GM12878 (cell line): ENCODE measurements at places on chromosomes 16 and 17. TPM values are rescaled to one million over a fixed set of nuclear protein-coding genes. Genes with fewer than 3 reads are reported as not detected.

DNA sequence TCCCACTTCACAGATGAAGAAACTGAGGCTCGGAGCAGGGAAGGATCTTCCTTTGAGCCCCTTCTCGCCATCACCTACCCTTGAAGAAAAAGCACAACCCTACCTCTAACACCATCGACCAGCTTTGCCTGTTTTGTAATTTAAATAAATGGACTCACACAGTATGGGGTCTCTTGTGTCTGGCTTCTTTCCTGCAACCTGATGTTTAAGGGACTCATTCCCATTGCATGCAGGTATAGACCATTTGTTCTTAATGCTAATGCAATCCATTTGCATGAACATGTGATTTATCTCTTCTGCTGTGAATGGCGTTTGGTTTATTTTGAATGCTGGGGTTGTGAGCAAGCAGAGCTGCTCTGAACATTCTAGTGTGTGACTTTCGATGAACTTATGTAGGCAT lies 150.8 kb upstream of the FOXF1 start:
- no peak for DNase-seq
- H3K36me3 ChIP-seq = no peaks in the 10 kb centered on the region
- no peaks in the 10 kb centered on the region for H3K4me1 ChIP-seq
- no peaks in the 10 kb centered on the region for H3K27me3 ChIP-seq
- no peak overlapping the region for H3K27ac ChIP-seq

DNA sequence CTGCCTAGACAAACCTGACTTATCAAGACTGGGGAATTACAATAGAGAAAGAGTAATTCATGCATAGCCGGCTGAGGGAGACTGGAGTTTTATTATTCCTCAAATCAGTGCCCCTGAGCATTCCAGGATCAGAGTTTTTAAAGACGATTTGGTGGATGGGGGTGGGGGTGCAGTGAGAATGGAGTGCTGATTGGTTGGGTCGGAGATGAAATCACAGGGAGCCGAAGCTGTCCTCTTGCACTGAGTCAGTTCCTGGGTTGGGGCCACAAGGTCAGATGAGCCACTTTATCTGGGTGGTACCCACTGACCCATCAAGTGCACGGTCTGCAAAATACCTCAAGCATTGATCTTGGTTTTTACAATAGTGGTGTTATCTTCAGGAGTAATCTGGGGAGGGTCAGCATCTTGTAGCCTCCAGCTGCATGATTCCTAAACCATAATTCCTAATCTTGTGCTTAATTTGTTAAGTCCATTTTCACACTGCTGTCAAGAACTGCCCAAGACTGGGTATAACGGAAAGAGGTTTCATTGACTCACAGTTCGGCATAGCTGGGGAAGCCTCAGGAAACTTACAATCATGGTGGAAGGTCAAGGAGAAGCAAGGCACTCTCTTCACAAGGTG lies 69.6 kb downstream of the MARF1 start:
- H3K36me3 ChIP-seq = no peaks in the 10 kb centered on the region
- DNase-seq = no peak
- no peak overlapping the region for H3K27ac ChIP-seq
- no peaks in the 10 kb centered on the region for H3K4me1 ChIP-seq
- H3K27me3 ChIP-seq = no peaks in the 10 kb centered on the region
- H3K4me3 ChIP-seq = no peak overlapping the region

- no peaks in the 10 kb centered on the region for H3K4me1 ChIP-seq
- H3K4me3 ChIP-seq = no peak overlapping the region
- DNase-seq = no peak
- no peaks in the 10 kb centered on the region for H3K27me3 ChIP-seq
- no peak overlapping the region for H3K27ac ChIP-seq
Measured at GRCh38 chr16:82016263-82016662, 5.0 kb upstream of the SDR42E1 start.

GRCh38 chr16:52634528-52634927 lies 87.6 kb upstream of the TOX3 start:
- H3K4me1 ChIP-seq = no peaks in the 10 kb centered on the region
- H3K4me3 ChIP-seq = no peak overlapping the region
- no peaks in the 10 kb centered on the region for H3K27me3 ChIP-seq
- no peak overlapping the region for H3K27ac ChIP-seq
- no peak for DNase-seq
- no peaks in the 10 kb centered on the region for H3K36me3 ChIP-seq

- no peak overlapping the region for H3K27ac ChIP-seq
- no peak overlapping the region for H3K4me3 ChIP-seq
- no peaks in the 10 kb centered on the region for H3K27me3 ChIP-seq
- H3K4me1 ChIP-seq = peaks cover 14% of the 10 kb centered on the region
- no peaks in the 10 kb centered on the region for H3K36me3 ChIP-seq
Measured at GRCh38 chr17:6495450-6496115, 51.3 kb downstream of the PIMREG start.

- no peaks in the 10 kb centered on the region for H3K36me3 ChIP-seq
- no peak overlapping the region for H3K27ac ChIP-seq
- H3K4me3 ChIP-seq = no peak overlapping the region
- 0 out of 2 replicates have a peak, but pooled peaks cover 2% of the 10 kb centered on the region for H3K27me3 ChIP-seq
- no peaks in the 10 kb centered on the region for H3K4me1 ChIP-seq
- no peak for DNase-seq
Measured at GRCh38 chr16:77888871-77889270, 100.5 kb downstream of the VAT1L start.

DNA sequence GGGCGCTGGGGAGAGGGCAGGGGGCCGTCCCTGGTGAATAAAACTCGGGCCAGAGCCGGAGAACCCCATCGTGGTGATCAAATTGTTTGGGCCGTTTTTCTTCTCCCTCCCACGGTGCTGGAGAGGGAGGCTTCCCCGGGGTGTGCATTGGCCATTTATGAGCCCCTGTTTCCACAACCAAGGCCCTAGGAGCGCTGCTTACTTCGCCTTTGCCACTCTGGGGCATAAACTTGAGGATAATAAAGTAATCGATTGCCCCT lies 544 bp downstream of the CCP110 start:
- no peaks in the 10 kb centered on the region; the same call in none of the 2 replicates for H3K36me3 ChIP-seq
- no peaks in the 10 kb centered on the region for H3K27me3 ChIP-seq
- DNase-seq = no peak
- peak overlapping the region; percentile 72 for H3K27ac ChIP-seq
- peak overlapping the region; percentile 69 for H3K4me3 ChIP-seq

DNA sequence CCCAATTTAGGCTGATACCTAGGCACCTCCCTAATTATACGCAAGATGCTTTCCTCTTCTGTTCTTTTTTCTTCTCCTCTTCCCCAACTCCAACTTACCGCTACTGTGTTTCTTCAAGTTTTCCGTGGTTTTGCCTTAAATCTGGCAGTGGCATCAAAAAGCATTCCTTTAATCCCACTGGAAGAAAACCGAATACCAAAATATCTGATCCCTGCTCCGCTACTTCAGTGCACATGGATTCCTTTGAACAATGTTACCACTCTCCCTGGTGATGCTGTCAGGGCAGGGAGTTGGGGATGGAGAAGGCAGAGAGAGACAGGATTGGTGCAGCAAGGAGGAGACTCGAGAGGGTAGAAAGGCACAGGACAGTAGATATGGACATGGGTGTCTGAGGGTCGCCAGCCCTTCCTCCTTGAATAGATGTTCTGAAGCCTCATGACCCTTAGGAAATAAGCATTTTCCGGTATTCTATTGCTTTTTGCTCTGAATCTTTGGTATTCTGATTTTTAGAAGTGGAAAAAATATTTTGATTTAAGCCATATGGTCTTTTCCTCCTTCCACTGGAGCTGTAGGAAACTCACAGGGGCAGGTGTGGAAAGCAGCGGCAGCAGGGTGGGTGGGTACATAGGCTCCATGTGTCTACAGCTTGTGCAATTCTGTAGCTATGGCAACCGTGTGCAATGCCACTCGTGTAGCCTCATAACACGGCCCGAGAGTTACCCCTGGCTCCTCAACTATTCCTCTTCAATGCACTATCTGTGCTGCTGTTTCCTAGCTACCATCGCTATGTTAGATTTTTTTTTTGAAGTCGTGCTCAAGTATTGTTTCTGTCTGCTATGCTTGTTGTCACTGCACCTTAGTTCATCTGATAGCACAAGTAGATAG lies 32.3 kb upstream of the TANC2 start:
- DNase-seq = no peak
- no peaks in the 10 kb centered on the region for H3K36me3 ChIP-seq
- H3K27ac ChIP-seq = no peak overlapping the region
- H3K27me3 ChIP-seq = no peaks in the 10 kb centered on the region
- H3K4me1 ChIP-seq = no peaks in the 10 kb centered on the region
- H3K4me3 ChIP-seq = no peak overlapping the region

DNA sequence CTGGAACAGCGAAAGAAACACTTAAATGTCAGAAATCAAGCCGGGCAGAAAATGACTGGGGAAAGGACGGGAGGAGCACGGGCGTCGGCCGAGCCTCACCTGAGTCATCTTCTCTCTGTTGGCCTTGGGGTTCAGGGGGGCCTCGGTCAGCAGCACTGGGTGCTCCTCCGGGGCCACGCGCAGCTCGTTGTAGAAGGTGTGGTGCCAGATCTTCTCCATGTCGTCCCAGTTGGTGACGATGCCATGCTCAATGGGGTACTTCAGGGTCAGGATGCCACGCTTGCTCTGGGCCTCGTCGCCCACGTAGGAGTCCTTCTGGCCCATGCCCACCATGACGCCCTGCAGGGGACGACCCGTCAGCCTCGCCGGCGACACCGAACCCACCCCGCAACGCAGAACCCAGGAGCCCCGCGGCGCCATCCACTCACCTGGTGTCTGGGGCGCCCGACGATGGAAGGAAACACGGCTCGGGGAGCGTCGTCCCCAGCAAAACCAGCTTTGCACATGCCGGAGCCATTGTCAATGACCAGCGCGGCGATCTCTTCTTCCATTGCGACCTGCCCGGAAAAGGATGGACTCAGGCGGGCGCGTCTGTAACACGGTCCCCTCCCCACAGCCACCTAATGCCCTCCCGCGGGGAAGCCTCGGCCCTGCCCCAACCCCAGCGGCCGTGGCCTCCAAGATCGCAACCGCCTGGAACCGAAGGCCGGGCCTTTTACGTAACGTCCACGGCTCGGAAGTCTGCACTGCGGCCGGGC lies 616 bp downstream of the ACTG1 start:
- H3K4me1 ChIP-seq = peaks cover 7% of the 10 kb centered on the region; the same call in 1 of the 2 replicates
- peak overlapping the region; percentile 95 for H3K4me3 ChIP-seq
- H3K27me3 ChIP-seq = no peaks in the 10 kb centered on the region
- H3K36me3 ChIP-seq = peaks cover 29% of the 10 kb centered on the region

GRCh38 chr16:25051406-25052150 lies 36.4 kb upstream of the ARHGAP17 start:
- no peak for DNase-seq
- H3K4me1 ChIP-seq = peaks cover 33% of the 10 kb centered on the region
- H3K36me3 ChIP-seq = no peaks in the 10 kb centered on the region
- H3K27ac ChIP-seq = peak overlapping the region; percentile 2

DNA sequence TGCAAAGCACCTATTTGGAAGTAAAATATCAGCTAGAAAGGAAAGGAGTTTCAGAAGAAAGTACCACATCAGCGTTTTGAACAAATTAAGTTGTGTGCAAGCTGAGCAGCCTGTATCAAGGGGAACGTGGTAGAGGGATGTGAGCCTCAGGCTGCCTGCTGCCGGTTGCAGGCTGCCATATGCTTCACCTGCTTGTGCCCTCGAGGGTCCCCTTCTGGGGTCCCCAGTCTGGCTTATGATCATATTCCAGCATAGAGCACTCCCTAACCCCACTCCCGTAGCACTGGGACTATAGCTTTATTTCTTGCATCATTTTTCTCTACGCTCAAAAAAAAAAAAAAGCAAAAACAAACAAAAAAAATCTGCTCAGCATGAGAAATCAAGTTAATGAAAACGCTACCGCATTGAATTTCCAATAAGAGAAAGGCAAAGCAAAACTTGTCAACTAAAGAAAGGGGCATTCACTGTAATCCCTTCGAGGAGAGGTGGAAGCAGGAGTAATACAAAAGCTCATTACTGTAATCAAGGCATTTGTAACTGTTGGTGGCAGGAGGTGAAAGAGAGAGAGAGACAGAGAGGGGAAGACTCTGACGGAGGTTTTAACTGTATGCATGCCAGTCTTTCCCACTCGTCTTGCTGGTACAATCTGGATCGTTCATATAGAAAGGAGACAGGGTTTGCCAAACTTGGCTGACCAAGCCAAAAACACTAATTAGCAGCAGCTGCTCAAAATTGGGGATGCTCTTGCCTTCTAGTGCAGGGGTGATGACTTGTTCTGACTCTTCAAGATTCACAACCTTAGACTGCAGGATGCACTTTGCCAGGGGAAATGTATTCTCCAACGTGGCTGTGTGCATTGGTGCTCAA lies 258.2 kb upstream of the HSBP1 start:
- no peaks in the 10 kb centered on the region for H3K36me3 ChIP-seq
- no peaks in the 10 kb centered on the region for H3K27me3 ChIP-seq
- no peak for DNase-seq
- no peak overlapping the region for H3K4me3 ChIP-seq

- H3K4me3 ChIP-seq = peak overlapping the region; percentile 93
- peaks cover 6% of the 10 kb centered on the region for H3K4me1 ChIP-seq
- peak overlapping the region; percentile 75 for H3K27ac ChIP-seq
Measured at GRCh38 chr16:2686912-2687507, 4.7 kb downstream of the KCTD5 start.

DNA sequence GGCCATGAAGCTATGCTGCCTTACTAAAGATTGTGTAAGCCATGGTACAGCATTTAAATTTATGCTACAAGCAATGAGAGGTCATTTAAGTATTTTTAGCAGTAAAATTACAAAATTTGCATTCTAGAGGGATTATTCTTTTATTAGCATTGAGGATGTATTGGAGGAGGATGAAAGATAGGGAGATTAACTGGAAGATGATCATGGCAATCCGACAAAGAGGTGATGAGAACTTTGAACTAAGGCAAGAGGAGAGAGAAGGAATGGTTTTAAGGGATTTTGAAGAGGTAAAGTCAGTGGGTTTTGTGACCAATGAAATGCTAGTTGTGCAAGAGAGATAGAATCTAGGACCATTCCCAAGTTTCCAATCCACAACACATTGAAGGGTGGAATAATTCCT lies 129.9 kb downstream of the SNX11 start:
- no peak overlapping the region for H3K27ac ChIP-seq
- no peak for DNase-seq
- H3K27me3 ChIP-seq = no peaks in the 10 kb centered on the region
- no peak overlapping the region for H3K4me3 ChIP-seq
- no peaks in the 10 kb centered on the region; the same call in 1 of the 2 replicates for H3K36me3 ChIP-seq
- H3K4me1 ChIP-seq = peaks cover 25% of the 10 kb centered on the region

- H3K27me3 ChIP-seq = no peaks in the 10 kb centered on the region
- H3K4me1 ChIP-seq = peaks cover 3% of the 10 kb centered on the region
- no peak overlapping the region for H3K27ac ChIP-seq
- no peak for DNase-seq
Measured at GRCh38 chr17:20173091-20173490, 163.9 kb downstream of the SPECC1 start.

- peaks cover 4% of the 10 kb centered on the region for H3K4me1 ChIP-seq
- H3K27me3 ChIP-seq = no peaks in the 10 kb centered on the region
- peaks cover under 1% of the 10 kb centered on the region for H3K36me3 ChIP-seq
Measured at GRCh38 chr17:82049521-82049971, 2.1 kb downstream of the RFNG start.

- DNase-seq = no peak
- H3K4me1 ChIP-seq = no peaks in the 10 kb centered on the region
- no peak overlapping the region for H3K4me3 ChIP-seq
- peaks cover 3% of the 10 kb centered on the region; the same call in 1 of the 2 replicates for H3K27me3 ChIP-seq
- no peaks in the 10 kb centered on the region for H3K36me3 ChIP-seq
Measured at GRCh38 chr16:66477028-66477515, 50.0 kb downstream of the BEAN1 start.

The RNF112 gene
- total RNA-seq = not detected in 2 replicates

The WNK4 gene
- total RNA-seq = 0.18 and 0.27 TPM in 2 replicates

The ACSM5 gene
- 0.26 and 0.45 TPM in 2 replicates for total RNA-seq

The GAST gene
- total RNA-seq = not detected in 2 replicates

The SARM1 gene
- total RNA-seq = 25.3 and 28.6 TPM in 2 replicates

The ASIC2 gene
- total RNA-seq = not detected in 2 replicates

The ACSM3 gene
- 4.4 and 7.1 TPM in 2 replicates for total RNA-seq

The SLC38A8 gene
- not detected in 2 replicates for total RNA-seq
